ENCODE measurements at places on chromosomes 12 and 14.

DNA sequence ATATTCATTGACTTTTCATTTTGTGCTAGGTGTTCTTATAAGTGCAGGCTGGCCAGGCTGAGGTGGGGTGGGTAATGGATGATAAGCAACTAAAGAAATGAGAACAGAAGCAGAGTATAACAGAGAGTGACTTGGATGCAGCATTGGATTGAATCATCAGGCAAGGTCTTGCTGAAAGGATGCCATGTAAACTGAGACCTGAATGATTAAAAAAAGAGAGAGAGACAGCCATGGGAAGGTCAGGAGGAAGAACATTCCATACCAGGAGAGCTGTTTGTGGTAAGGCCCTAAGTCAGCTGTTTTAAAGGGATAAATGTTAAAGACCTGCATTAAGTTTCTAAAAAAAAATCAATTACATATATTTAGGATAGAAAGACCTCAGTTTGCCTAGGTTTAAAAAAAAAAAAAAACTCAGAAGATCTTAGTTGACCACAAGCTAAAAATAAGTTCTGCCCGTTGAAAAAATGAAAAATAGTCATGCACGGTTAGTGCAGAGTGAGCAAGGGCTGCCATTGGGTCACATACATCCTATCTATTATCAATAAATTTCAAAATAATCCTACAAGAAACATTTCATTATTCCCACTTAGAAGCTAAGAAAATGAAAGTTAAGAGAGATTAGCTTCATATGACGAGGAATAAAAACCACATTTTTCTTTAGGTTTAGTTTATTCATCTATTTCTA lies 37.2 kb downstream of the IFNG start:
- DNase-seq: no peak

GRCh38 chr14:92844204-92844603 lies 50.1 kb downstream of the GOLGA5 start:
- DNase-seq: peak; percentile 53

DNA sequence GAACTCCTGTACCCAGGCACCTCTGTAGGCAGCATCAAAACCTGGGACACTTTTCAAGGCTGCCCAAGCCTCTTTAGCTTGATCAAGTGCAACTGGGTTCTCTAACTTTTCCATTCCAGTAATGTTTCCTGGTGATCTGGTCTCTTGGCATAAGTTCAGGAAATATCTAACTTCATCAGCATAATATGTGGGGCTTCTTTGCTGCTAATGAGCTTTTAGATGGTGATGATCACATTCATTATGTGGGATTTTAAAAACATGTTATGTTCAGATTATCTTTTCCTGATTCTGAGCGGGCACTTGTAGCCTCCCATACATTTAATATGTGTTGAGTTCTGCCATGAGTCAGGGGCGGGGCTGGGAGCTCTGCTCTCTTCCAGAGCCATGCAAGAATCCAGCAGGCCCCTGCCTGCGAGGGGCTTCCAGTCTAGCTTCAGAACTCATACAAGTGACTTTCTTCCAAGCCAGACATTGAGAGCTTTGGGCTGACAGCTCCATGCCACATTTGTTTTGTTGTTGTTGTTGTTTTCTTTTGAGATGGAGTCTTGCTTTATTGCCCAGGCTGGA lies 39.5 kb upstream of the RIN3 start:
- DNase-seq: no peak

GRCh38 chr14:99329711-99330315 lies 57.8 kb upstream of the BCL11B start:
- DNase-seq: no peak

DNA sequence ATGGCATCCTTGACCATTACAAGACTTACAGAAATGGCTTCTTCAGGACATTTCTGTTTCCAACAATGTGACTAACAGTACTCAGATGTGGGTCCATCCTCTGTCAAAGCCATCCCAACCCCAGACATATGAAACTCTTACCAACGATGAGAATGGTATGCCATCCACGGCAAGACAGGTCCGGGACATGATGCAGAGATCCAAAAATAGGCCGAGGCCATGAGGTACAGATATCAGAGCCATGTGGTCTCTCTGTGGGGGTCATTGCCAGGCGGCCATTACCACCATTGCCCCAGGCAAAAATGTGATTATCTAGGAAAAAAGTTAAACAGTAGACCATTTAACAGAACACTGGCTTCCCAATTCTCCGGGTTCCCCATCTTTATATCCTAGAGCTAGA lies 27.5 kb downstream of the ZC2HC1C start:
- no peak for DNase-seq

- no peak for DNase-seq
These were observed 272.2 kb upstream of the TMPO start for GRCh38 chr12:98243190-98243589.

- no peak for DNase-seq
These were observed 77.9 kb downstream of the TMEM30B start for GRCh38 chr14:61203081-61203753.

- no peak for DNase-seq
These were observed 95.2 kb downstream of the CALM1 start for GRCh38 chr14:90491911-90492531.
